ENCODE measurements at places on chromosomes 13 and 19.

DNA sequence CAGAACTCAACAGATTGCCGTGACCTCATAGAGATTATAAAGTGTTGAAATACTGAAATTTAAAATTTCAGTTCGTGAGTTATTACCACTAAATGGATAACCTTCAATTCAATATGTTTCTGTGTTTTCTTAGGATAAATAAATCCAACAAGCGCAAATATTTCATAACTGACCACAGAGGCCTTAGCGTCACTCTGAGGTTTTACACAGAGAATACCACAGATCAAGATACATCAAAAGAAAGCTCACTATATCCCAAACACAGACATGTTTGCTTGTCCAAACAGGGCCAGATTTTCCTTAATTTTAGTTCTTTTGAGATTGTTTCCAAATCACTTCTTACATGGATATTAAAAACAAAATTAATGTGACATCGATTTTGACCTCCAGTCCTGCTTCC, 235.8 kb downstream of the EFNB2 start:
- no peak for DNase-seq

- no peak for DNase-seq
These were observed 188.8 kb upstream of the SPRY2 start for GRCh38 chr13:80529734-80530133.

DNA sequence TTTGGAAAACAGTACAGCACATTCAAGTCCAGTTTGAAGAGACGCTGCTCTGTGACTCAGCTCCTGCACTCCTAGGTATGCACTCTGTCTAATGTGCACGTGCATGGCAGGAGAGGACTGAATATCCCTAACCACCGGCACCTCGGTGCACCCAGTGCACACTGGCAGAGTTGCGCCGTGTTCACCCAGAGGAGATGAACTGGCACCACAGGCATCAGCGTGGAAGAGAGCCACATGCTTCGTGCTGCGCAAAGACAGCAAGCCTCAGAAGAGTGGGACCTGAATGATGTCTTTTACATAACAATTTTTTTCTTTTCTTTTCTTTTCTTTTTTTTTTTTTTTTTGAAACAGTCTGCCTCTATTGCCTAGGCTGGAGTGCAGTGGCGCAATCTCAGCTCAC, 122.3 kb downstream of the DPF1 start:
- DNase-seq, result no peak

DNA sequence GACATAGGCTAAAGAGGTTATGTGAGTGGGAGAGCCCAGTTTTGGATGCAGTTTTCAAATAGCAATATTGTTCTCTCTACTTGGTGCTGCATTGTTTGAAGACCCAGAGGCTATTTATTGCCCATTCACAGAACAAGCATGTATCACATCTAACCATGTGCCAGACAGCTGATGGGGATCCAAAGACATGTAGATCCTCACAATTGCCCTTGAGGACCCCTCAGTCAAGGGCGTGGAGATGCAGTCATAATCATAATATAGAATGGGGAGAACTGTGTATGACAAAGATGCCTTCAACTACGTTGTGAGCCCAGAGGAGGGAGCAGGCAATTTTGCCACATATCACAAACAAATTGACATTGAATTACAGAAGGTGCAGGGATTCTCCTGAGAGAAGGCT, 70.5 kb downstream of the NHLRC3 start:
- no peak for DNase-seq

GRCh38 chr19:36707134-36707533, 19.7 kb downstream of the ZNF567 start:
- DNase-seq, result no peak

GRCh38 chr13:60226507-60226906, 62.8 kb upstream of the DIAPH3 start:
- no peak for DNase-seq

DNA sequence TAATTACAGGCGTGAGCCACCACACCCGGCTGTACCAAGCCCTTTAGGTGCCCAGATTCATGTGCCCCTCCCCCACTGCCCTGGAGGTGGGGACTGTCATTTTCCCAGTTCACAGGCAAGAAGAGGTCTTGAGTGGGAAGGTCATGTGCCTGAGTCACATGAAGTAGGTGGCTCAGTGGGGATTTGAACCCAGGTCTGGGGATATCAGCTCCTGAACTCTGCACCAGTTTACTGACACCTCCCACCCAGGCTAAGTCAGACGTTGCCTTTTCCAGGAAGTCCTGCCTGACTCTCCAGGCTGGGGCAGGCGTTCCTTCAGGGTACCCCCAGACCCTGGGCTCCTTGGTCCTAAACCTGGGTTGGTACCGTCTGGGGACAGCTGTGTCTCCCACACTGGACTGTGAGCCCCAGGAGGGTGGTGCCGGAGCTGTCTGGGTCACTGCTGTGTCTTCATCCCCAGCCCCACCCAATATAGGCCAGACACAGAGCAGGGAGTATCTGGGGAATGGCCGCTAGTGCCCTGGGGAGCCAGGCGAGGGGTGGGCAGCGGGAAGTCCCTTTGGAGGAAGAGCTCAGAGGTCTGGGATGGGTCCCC, 8.6 kb downstream of the VASP start:
- no peak for DNase-seq

DNA sequence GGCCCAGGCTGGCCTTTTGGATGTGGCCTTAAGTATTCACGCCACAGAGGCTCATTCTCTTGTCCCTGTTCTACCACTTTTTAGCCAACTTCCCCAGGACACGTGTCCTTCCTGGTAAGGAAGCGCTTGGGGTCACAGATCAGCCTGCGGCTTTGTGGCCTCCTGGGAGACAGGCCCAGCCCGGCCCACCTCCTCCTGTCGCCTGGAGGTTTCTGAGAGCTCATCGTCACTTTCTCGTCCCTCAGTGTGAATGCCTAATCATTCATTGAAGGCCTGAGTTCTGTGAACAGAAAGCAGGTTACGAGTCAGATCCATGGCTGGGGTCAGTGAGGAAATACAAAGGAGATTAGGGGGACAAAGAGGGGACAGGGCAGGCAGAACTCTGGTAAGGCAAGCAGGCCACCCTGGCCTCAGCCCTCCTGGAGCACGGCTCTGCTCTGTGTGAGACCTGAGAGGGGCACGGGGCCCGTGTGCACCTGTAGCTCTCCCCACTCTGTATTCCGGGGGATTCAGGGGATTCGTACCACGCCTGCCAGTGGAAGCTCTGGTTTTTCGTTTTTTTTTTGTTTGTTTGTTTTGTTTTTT, 38.6 kb upstream of the TSHZ3 start:
- DNase-seq, result no peak

All from activated CD8-positive, alpha-beta memory T cell treated with anti-CD3 and anti-CD28 coated beads for 1 hour (primary cell).